NCI-H1694 (cell line): ENCODE measurements at places on chromosomes 12 and 14.

- DNase-seq: no peak
These were observed 198.9 kb downstream of the RBM19 start for GRCh38 chr12:113766879-113767878.

GRCh38 chr14:90592655-90593054, 195.8 kb downstream of the CALM1 start:
- no peak for DNase-seq

GRCh38 chr12:116209503-116209902, 68.0 kb downstream of the MED13L start:
- DNase-seq: no peak

- no peak for DNase-seq
These were observed 26.7 kb upstream of the CFAP54 start for GRCh38 chr12:96462571-96463280.

DNA sequence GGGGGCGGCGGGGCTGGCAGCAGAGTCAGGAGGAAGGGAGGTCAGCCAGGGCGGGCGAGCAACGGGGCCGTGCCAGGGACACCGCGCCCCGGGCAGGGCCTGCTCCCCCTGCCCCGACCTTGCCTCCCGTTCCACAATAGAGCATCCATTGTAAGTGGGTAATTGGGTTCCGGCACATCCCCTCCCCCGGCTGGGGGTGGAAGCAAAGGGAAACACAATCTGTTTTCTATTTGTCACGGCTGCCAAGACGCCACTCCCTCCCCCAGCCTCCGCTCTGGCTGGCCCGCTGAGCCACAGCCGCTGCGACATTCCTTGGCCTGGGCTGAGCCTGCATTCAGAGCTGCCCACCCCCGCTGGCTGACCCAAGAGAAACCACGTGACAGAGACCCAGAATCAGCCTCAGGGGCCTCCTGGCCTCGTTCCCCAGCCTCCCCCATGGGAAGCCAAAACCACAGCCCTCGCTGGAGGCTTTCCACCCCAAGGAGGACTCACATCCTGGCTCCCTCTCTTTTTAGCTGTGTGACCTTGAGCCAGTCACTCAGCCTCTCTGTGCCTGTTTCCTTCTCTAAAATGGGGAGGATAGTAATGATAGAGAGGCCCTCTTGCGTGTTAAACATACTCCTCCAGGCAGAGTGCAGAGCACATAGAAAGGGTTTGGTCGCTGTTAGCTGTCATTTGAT, 117.6 kb downstream of the SCARB1 start:
- DNase-seq: peak; percentile 92

DNA sequence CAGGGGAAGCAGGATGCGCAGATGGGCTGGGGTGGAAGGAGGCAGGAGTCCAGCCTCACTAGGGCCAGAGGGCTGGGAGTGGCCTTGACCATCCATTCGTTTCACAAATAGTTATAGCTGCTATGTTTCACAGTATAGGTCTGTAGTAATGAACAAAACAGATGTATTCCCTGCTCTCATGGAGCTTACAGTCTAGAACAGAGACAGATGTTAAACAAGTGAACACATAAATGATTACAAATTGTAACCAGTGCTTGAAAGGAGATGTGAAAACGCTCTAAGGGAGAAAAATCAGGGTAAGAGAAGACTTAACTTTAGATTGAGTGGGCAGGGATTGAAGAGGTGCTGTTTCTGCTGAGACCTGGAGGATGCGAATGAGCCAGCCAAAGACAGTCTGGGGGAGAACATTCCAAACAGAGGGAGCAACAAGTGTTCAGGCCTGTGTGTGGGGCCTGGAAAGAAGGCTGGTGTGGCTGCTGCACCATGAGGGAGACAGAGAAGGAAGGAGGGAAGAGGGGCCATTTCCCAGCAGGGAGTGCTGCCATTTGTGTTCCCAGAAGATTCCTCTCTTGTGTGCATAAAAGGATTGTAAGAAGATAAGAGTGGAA, 14.6 kb downstream of the CFAP251 start:
- DNase-seq: no peak

- DNase-seq: no peak
These were observed 10.6 kb downstream of the NACA start for GRCh38 chr12:56714431-56714929.

- DNase-seq: no peak
These were observed 241.3 kb upstream of the TMEM132C start for GRCh38 chr12:128025589-128026245.

DNA sequence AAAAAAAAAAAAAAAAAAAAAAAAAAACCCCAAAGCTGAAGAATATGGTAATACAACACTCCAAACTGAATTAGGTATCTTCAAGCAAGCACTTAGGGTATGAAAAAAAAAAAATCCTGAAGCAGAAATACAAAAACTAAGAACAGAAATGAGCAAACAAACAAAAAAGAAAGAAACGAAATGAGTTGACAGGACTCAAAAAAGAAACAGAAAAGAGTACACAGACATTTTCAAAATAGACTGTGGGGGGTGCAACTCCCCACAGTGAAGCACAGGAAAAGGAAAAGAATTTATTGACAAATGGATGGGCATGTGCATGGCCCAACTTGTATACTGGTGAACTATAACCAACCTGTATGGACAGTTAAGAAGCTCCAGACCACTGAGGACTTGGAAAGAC, 24.6 kb downstream of the RPS6KA5 start:
- DNase-seq: no peak

GRCh38 chr14:60515511-60516289, 6.8 kb downstream of the SIX6 start:
- no peak for DNase-seq

- peak; percentile 68 for DNase-seq
These were observed 87.6 kb downstream of the SEC23A start for GRCh38 chr14:39015360-39015961.

GRCh38 chr12:55736780-55737580, 5.9 kb upstream of the GDF11 start:
- peak; percentile 80 for DNase-seq

- peak; percentile 21 for DNase-seq
These were observed 5.2 kb upstream of the ATG14 start for GRCh38 chr14:55416866-55417265.

- DNase-seq: no peak
These were observed 13.5 kb downstream of the COQ5 start for GRCh38 chr12:120515496-120515895.

DNA sequence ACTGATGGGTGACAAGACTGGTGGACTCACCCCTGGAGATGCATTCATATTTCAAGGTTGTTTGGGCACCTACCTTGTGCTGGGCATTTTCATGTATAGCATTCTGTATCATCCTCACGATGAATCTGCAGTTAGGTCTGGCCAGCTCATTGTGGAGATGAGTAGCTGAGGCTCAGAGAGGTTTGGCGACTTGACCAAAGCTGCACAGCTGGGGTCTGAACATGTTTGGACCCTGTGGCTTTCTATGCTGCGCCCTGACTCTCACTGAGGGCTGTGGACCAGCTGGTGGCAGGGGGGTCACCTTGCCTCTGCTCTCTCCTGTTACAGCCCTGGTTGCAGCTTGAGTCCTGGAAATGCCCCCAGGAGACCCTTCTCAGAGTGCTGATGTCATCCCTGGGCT, 24.9 kb upstream of the CCDC63 start:
- no peak for DNase-seq

- no peak for DNase-seq
These were observed at the start of gene SLC35F4 for GRCh38 chr14:57865403-57866198. Gene SLC35F4 (minus strand): TSS chr14:57866092.

DNA sequence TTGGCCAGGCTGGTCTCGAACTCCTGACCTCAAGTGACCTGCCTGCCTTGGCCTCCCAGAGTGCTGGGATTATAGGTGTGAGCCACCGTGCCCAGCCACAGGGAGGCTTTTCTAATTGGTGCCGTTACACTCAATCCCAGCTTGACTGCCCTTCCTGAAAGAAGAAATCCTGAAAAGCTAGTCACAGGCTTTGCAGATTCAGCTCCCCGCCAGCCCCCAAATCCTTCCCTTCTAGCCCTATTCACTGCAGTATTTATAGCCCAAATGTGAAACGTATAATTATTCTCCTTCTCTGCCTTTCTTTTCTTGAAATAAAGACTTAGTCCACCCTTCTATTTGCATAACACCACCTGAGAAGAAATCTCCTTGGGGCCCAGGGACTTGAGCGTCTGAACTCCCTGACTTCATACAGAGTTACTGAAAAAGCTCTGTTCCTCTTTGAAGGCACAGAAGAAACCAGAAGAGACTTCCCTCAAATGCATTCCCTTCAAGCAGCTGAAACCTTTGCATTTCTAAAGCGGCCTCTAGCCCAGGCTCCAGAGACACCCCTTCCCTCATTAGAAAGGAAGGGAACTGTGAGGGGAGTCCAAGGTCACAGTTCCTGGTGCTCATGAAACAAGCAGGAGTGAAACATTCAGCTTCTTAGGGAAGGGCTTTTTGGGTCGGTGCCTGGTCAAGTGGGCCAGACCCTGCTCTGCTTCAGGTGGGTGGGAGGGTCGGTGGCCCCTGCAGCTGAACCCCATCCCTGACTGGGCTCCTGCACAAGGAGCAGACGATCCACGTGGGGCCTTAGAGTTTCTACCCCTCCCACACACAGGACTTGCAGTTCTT, 42.3 kb upstream of the BATF start:
- DNase-seq: no peak

GRCh38 chr14:31083781-31084180, 57.6 kb upstream of the STRN3 start:
- no peak for DNase-seq

DNA sequence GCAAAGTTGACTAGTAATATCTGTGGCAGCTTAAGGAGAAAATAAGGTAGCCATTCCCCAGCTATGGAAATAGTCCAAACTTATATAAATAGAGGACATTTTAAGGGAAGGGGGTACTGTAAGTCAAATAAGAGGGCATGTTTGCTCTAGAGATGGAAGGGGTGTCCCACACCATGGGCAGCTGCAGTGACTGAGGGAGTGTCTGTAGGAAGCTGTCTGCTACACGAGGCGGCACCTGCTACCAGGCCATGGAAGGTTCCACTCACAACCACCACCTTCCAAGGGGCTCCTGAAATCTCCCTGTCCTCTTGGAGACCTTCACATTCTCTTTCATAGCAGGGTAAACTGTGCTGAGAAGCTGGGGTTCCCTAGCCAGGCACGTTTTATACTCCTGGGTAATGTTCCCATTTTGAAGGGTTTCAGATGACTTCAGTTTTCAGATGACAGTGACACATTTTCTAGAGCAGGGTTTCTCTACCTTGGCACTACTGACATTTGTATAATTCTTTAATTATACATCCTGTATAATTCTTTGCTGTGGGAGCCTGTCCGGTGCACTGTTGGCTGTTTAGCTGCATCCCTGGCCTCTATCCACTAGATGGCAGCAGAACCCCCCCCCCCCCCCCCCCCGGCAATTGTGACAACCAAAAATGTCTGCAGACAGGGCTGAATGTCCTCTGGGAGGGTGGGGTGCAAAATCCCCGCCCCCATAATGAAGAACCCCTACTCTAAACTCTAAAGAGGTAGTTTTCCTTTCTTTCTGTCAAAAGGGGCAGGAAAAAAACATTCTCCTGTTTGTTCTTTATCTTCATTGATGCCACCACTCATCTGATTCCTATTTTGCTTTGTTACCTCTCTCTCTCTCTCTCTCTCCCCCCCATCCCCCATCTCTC, 11.6 kb upstream of the SMCO2 start:
- DNase-seq: no peak

- DNase-seq: peak; percentile 94
These were observed 108.5 kb downstream of the SCARB1 start for GRCh38 chr12:124754949-124755800.

- DNase-seq: no peak
These were observed 745 bp downstream of the CDCA4 start for GRCh38 chr14:105019861-105020814.

- no peak for DNase-seq
These were observed 33.5 kb downstream of the SNRNP35 start for GRCh38 chr12:123491481-123491880.

DNA sequence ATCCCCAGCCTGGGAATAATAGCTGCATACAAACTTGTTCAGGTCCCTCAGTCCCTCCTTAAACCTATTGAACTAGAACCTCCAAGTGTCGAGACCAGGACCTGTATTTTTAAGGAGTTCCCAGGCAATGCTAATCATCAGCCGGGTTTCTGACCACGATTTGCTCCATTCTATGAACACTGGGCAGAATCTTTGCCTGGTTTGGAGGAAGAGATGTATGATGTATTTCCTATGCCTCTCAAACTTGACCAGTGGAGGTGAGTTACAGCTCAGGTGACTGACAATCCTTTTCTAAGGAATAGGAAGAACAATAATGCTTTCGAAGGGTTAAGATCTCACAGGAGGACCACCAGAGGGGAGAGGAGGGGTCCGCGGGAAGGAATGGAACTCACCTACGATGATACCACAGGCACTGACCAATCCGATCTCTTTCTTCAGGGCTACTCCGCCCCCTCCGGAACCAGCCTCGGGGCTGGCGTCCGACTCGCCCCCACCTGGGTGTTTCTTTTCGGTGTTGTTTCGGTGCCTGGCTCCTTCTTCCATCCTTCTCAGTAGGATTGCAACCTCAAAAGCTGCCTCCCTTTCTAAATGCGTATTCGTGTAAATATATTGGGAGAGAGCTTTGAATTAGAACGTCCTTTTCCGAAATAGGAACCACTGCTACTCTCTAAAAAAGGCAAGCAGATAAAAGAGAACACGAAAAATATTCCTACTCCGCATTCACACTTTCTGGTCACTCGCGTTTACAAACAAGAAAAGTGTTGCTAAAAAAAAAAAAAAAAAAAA, 895 bp downstream of the SLC7A8 start:
- no peak for DNase-seq

GRCh38 chr12:78403136-78403535, 461.4 kb upstream of the SYT1 start:
- no peak for DNase-seq

DNA sequence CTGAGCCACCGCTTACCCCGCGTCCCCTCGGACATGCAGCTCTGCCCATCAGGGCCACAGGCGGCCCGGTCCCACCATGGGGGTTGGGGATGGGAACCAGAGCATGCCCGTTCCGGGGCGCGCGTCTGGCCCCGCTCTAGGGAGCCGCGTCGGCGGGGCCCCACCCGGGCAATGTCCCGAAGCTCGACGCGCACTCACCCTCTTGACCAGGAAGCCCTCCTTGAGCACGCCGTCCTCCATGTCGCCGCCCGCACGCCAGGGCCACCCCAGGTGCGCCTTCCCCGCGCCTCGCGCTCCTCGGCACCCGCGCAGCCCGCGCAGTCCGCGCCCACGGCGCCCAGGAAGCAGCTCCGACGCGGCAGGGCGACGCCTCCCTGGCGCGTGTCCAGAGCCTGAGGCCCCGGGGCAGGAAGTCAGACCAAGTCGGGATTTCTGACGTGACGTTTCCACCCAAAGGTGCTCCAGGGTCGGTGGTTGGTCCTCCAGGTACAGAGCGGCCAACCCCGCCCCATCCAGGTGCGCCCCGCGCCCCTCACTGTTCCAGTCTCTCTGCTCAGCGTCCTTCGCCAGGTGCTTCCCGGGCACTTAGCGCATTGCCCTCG, at the start of gene PLEK2:
Gene PLEK2, minus strand, starts transcription at position 346 of the 602 bp plus-strand sequence. Its CDS starts 106 bp downstream, at position 240.
- DNase-seq: no peak

GRCh38 chr12:40058721-40059190, 47.1 kb downstream of the SLC2A13 start:
- peak; percentile 25 for DNase-seq

GRCh38 chr12:71455028-71455737, 15.6 kb downstream of the LGR5 start:
- DNase-seq: no peak

DNA sequence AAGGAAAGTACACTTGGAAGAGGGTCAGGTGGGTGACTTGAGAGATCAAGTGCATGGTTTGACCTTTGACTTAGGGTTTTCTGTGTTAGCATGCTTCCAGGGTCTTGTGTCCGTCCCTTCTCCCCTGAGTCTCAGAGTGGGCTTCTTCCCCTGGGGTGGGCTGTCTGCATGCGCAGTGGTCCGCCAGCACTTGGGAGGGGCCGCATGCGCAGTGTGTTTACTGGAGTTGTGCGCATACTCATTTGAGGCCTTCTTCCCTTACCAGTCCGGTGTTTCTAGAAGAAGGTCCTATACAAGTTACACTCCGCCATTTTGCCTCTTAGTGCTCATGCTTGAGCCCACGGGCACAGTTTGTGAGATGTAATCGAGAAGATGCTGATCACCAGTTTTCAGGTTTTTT, 58.5 kb downstream of the RIN3 start:
- DNase-seq: no peak
